Progenitor cell of endocrine pancreas (in vitro differentiated cells): ENCODE measurements at places on chromosomes 1 and 21. TPM values are rescaled to one million over a fixed set of nuclear protein-coding genes. Genes with fewer than 3 reads are reported as not detected.

Gene LENEP
- total RNA-seq = 0.84 TPM in 2 replicates

Gene C1orf226
- 5.1 and 6.5 TPM in 2 replicates for total RNA-seq

Gene TPTE
- not detected in 2 replicates for total RNA-seq

Gene DNASE2B
- total RNA-seq = 0.26 and 0.36 TPM in 2 replicates

Gene APOBEC4
- not detected in 2 replicates for total RNA-seq

Gene SPRR3
- not detected in 2 replicates for total RNA-seq

Gene C1orf87
- not detected in 2 replicates for total RNA-seq

Gene CLDN8
- not detected in 2 replicates for total RNA-seq

Gene OR2G3
- not detected in 2 replicates for total RNA-seq

Gene TNFRSF1B
- not detected in 2 replicates for total RNA-seq

Gene LCA5L
- total RNA-seq = 1.3 and 1.8 TPM in 2 replicates

Gene GIPC2
- total RNA-seq = 3.0 and 4.2 TPM in 2 replicates

Gene AIM2
- 2.0 and 2.1 TPM in 2 replicates for total RNA-seq

Gene ATF6
- 20.4 and 21.0 TPM in 2 replicates for total RNA-seq

Gene LCE1E
- total RNA-seq = not detected in 2 replicates

Gene RGS16
- total RNA-seq = 0.98 and 1.5 TPM in 2 replicates
